ENCODE measurements at places on chromosomes 6 and 20.

- DNase-seq = peak; percentile 22
Measured at GRCh38 chr6:53898026-53898795, 103.4 kb downstream of the LRRC1 start.

DNA sequence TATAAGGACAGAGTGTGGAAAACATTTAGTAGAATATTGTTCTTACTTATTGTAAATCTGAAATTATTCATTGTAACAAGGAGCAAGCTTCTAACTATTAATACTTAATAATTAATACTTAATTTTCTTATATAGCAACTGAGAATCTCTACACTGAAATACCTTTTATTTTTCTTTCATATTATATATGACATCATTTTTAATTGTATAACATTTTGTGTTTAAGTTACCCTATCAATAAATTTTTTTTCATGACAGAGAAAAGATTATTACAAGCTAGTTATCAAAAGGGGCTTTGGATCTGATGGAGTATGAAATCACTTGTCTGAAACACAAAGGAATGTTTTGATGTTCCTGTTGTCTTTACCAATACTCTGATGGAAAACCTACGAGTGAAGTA lies 72.2 kb upstream of the CNKSR3 start:
- DNase-seq = no peak

- no peak for DNase-seq
Measured at GRCh38 chr6:143139239-143139784, 78.6 kb downstream of the AIG1 start.

DNA sequence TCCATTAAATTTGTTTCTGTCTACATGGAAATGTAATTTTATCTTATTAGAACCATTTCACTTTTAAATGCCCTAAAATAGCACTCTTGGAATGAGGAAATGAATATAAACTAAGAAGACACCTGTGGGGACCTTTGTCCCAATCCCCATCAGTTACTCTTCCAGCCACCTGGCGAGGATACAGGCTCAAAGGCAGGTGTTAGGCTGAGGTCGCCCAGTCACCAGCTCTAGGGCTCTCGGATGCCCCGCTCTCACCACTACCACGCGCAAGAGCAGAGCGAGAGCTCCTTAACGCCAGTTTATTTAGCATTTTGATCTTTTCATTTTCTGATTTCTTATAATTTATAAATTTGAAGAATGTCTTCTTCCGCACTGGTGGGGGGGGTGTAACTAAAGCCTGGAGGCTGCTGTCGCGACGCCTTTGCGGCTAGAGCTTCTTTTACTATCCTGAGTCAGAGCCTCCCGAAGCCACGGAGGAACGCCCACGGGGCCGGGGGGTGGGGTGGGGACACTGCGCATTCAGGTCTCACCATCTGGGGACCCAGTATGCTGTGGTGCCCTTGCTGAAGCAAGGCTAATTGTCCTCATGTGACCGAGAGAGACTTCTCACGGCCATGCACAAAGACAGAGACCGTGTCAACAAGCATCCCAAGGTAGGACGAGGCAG lies 38.7 kb upstream of the AFDN start:
- no peak for DNase-seq

- DNase-seq = peak; percentile 8
Measured at GRCh38 chr6:76351275-76351674, 278.8 kb upstream of the IMPG1 start.

DNA sequence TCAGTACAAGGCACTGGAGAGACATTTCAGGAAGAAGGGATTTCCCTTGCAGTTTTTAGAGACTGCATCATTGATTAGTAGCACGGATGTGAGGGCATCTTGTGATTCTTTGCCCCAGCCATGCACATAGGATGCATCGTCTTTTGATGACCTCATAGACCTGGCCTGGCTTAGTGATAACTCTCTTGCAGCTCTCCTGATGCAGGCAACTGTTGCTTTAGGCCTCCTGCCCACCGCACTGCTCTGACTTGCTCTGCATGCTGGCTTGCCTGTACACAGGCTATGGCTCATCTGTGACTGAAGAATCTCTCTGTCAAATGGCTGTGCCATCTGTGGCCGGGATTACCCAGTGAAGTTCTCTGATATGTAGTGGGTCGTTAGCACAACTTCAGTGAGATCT lies 207.7 kb upstream of the PTCHD4 start:
- DNase-seq = peak; percentile 81

GRCh38 chr6:138339024-138339423 lies 38.7 kb upstream of the SMIM28 start:
- DNase-seq = no peak

DNA sequence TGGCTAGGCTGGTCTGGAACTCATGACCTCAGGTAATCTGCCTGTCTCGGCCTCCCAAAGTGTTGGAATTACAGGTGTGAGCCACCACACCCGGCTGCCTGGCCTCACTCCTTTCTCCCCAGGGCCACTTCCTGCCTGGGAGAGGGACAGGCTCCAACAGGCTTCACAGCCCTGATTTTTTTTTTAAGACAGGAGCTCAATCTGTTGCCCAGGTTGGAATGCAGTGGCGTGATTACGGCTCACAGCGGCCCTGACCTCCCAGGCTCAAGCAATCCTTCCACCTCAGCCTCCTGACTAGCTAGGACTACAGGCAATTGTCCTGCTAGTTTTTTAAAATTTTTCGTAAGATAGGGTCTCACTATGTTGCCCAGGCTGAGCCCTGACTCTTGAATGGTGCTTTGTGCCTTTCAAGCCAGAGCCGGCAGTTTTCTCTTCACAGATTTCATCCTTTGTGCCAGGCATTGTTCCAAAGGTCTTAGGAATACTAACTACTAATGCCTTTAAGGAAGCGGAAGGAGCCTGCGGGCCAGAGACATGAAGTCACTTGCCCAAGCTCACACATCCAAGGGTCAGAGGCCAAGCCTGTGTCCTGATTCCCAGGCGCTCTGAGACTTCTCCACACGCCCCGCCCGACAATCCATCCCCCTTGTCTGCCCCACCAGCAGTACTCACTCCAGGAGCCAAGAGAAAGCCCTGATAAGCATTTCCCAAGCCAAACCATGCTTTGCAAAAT lies 19.2 kb downstream of the CAPN11 start:
- DNase-seq = peak; percentile 90

DNA sequence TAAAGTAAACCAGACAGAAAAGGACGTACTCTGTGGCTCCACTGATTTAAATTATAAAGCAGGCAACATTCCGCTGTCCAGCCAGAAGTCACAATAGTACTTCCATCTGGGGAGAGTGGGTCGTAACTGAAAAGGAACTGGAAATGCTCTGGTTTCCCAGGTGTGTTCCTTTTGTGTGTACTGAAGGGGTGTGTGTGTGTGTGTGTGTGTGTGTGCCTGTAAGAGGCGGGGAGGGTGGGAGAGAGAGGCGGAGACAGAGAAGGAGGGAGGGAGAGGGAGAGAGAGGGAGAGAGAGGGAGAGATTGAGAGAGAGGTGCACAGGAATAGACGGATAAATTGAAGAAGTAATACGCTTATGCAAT lies 178.4 kb upstream of the ZNF184 start:
- peak; percentile 41 for DNase-seq

DNA sequence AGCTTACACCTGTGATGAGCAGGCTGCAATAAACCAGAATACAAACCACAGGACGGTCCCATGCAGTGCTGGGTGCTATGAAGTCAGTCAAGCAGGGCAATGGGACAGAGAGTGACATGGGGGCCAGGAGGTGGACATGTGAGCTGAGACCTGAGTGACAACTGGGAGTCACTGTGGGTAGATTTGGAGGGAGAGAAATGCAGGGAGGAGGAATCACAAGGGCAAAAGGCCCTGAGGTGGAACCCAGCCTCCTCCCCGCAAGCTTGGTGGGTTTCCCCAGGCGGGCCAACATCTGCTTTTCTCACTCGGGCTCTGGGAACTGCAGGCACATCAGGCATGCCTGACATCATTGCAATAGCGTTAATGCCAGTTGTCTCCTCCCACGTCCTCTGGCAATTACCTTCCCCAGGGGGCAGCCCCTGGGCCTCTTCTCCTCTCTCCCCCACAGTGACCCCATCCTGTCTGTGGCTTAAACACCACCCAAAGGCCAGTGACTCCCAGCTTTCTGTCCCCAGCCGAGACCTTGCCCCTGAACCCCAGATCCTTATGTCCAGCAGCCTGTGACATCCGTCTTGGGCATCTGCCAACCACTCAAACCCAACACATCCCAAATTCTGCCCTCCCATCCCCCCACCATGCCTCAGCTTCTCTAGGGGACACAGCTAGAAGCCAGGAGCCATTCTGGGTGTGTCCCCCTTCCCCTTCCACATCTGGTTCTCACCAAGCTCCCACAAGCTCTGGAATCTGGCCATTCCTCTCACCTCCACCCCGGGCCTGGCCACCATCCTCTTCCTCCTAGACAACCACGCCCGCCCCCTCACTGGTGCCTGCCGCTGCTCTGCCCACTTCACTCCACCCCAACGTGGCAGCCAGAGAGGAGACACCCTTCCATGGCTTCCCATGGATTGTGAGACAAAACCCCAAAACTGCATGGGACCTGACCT lies 28.2 kb downstream of the PDRG1 start:
- DNase-seq = no peak

GRCh38 chr6:158780988-158781691 lies 38.0 kb downstream of the EZR start:
- DNase-seq = no peak

GRCh38 chr20:45470262-45470931 lies 844 bp downstream of the WFDC2 start:
- DNase-seq = peak; percentile 21

GRCh38 chr20:10603971-10604864 lies 69.6 kb downstream of the JAG1 start:
- peak; percentile 90 for DNase-seq

DNA sequence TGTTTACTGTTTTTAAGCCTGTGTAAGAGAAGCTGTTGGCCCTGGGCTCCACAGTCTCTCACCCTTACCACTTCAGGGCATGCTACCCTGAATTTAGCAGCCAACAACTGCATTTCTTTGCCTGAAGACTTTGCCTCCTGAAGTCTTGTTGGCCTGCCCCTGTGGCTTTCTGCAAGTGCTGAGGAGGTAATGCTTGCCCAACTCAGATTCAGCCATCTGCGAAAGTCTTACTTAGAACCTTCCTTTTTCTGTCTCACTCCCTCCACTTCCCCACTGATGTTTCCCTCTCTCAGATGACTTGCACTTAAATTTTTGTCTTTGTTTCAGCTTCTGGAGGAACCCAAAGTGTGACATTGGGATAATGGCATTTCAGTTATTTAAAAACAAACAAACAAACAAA lies 11.8 kb upstream of the IBTK start:
- no peak for DNase-seq

DNA sequence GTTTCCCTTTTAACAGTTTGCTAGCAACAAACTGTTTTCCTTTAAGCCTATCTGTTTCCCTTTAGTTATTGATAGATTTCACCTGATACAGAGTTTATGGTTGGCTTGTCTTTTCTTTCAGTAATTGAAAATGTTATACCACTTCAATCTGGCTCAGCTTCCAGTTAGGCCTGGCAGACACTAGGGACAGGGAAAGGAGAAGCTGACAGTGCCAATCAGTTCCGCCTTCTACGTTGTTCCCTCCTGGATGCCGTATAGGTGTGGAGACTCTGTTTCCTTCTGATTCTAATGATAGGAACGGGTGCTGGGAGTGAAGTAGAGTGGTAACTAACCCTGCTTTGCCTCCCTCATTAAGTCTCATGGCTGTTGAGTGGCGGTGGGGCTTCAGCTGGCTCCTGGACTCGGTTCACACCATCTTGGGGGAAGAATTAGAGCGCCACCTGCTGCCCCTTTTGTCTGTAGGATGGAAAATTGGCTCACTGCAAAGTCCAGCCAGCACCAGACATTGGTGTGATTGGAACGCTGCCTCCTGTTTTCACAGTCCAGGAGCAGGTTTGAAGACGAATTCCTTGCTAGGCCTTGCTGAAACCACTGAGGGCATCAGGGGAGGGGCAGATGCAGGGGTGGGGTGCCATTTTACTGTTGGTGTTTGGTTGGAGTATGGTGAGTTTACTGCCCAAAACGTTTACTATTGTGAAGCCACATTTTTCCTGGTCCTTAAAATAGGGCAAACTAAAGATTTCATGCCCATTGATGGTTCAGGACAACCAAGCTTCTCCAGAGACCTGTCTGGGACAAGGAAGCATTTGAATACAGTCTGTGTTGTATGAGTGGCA lies 1729.5 kb downstream of the GRIK2 start:
- peak; percentile 67 for DNase-seq

- DNase-seq = peak; percentile 85
Measured at GRCh38 chr6:74899416-74899815, 306.4 kb downstream of the COL12A1 start.

- no peak for DNase-seq
Measured at GRCh38 chr6:159959976-159960384, 8.9 kb upstream of the IGF2R start.

DNA sequence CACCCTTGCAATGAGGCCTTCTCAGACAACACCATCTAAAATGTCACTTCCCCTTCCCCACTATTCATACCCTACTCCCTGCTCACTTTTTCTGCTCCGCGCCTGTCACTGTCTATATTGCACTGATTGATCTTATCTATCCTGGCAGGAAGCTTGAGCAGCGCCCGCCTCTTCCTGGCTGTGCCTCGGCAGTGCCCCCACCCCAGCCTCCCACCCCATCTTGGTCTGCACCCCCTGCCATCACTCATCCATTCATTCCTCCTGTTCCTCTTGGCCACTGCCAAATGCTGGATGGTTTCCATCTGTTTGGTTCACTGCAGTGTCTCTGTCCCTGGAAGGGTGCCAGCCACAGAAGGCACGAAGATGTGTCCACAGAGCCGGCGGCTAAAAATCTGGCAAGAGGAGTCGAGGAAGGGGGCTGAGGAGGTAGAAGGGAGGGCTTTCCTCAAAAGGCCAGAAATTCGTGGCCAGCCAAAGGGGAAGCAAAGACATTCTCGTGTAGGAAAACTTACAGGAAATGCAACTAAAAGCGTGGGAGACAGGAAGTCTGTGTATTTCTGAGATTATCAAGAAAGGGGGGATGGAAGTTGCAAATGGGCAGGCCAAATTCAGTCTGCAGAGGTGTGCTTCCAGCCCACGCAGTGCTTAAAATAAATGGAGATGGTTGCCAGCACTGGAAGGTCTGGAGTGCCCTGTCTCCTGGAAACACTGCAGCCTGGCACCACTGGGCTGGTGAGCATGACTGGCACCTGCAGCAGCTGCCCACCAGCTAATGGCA lies 27.6 kb downstream of the SYNJ2 start:
- peak; percentile 36 for DNase-seq

DNA sequence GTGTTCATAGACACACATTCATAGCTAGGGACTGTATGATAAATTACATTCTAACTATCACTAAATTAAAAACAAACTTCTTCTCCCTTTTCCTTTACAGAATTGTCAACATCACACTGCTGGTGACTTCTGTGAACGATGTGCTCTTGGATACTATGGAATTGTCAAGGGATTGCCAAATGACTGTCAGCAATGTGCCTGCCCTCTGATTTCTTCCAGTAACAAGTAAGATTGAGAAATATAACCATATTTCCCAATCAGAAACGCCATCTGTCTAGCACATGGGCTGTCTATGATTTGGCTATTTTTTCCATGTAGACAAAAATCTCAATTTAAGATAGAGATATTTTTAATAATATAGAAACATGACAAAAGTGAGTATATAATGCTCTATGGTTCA lies 367.7 kb downstream of the ARHGAP18 start:
- peak; percentile 12 for DNase-seq

Data from ELR (cell line).